ENCODE measurements at places on chromosomes 6 and 20. TPM values are rescaled to one million over a fixed set of nuclear protein-coding genes. Genes with fewer than 3 reads are reported as not detected.

The VGLL2 gene
- not detected for total RNA-seq

The NKAIN4 gene
- total RNA-seq: 4.8 TPM

The AVP gene
- total RNA-seq: not detected

The SERAC1 gene
- 5.8 TPM for total RNA-seq

The CAGE1 gene
- total RNA-seq: not detected

The TIAM2 gene
- 10.4 TPM for total RNA-seq

The FAM110A gene
- 6.1 TPM for total RNA-seq

The METTL24 gene
- not detected for total RNA-seq

The HLA-DRA gene
- total RNA-seq: 0.41 TPM

The PLEKHG1 gene
- total RNA-seq: 104 TPM

The CYP21A2 gene
- total RNA-seq: not detected

The EDN3 gene
- not detected for total RNA-seq

The PPP1R3G gene
- total RNA-seq: 1.4 TPM

The RBBP8NL gene
- total RNA-seq: not detected

The SLC44A4 gene
- total RNA-seq: 0.05 TPM

The GRM1 gene
- 0.05 TPM for total RNA-seq

The FNDC11 gene
- total RNA-seq: 0.44 TPM

The TNXB gene
- 1.7 TPM for total RNA-seq

The HLA-DQA2 gene
- total RNA-seq: not detected

The TREML1 gene
- total RNA-seq: not detected

The TP53TG5 gene
- not detected for total RNA-seq

The SYTL3 gene
- total RNA-seq: 4.4 TPM

The CALHM5 gene
- total RNA-seq: 4.8 TPM

The TCP11 gene
- 0.41 TPM for total RNA-seq

The PDYN gene
- total RNA-seq: not detected

The OTOR gene
- total RNA-seq: not detected

The ENPP5 gene
- 0.19 TPM for total RNA-seq

The CGA gene
- total RNA-seq: not detected

The CPNE5 gene
- 25.7 TPM for total RNA-seq

The PPP1R16B gene
- 56.4 TPM for total RNA-seq

The RAMACL gene
- 1.6 TPM for total RNA-seq

The BHLHE23 gene
- not detected for total RNA-seq

The THBD gene
- 20.7 TPM for total RNA-seq

The TLDC2 gene
- not detected for total RNA-seq

The NEU1 gene
- 82.6 TPM for total RNA-seq

The LAMA2 gene
- total RNA-seq: 0.58 TPM

The TRAPPC3L gene
- 0.34 TPM for total RNA-seq

The RIPOR3 gene
- total RNA-seq: not detected

The MUCL3 gene
- not detected for total RNA-seq

The TBC1D22B gene
- 16.7 TPM for total RNA-seq

The NECAB3 gene
- total RNA-seq: 31.9 TPM

The PHF1 gene
- 21.5 TPM for total RNA-seq

The HSPA12B gene
- 25.5 TPM for total RNA-seq

The FAM184A gene
- 0.34 TPM for total RNA-seq

The KHDC1L gene
- total RNA-seq: not detected

The TRIM40 gene
- not detected for total RNA-seq

The GRIK2 gene
- total RNA-seq: 0.39 TPM

The SMLR1 gene
- total RNA-seq: not detected

The ZBTB12 gene
- 1.7 TPM for total RNA-seq

The SLC22A16 gene
- total RNA-seq: not detected

The SEL1L2 gene
- total RNA-seq: not detected

The THEMIS gene
- total RNA-seq: not detected

The OR10C1 gene
- total RNA-seq: not detected

The ZSCAN12 gene
- total RNA-seq: 4.8 TPM

The APMAP gene
- total RNA-seq: 132 TPM
